ENCODE measurements at places on chromosomes 2 and 18.
A peak's percentile ranks its signal among the peaks of the same experiment; 100 is the strongest.

GRCh38 chr2:44744961-44745892 lies 196.3 kb upstream of the SIX3 start:
- no peak for DNase-seq

GRCh38 chr2:51424418-51424817 lies 392.5 kb upstream of the NRXN1 start:
- DNase-seq, result peak; percentile 36

GRCh38 chr18:62555135-62555534 lies 32.3 kb downstream of the ZCCHC2 start:
- peak; percentile 58 for DNase-seq

DNA sequence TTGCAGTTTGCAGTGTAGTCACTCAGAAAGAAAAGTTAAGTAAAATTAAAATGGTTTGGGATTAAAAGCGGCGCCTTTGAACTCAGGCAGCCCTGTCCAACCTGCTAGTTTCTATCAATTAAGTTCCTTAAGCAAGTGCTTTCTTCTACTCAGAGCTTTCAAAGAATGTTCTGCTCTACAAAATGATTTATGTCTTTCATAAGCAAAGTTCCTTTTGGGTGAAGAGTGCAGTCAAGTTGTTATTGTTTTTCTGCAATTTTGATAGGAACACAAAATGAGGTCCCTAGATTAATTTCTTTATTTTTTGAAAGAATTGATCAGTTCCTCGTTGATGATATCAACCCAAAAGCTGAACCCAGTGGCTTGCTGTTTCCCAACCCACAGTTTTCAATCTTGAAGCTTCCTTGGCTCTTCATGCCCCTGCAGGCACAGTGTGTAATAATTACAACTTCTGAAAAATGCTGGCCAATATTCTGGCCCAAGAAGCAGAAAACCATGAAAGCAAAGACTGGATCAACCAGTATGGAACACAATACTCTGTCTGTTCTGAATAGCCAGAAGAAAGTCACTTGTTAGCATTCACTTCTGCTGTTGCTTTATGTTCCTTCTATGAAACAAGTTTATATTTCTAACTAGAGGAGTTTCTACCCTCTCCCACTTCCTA lies 89.1 kb downstream of the TGIF1 start:
- DNase-seq, result no peak

DNA sequence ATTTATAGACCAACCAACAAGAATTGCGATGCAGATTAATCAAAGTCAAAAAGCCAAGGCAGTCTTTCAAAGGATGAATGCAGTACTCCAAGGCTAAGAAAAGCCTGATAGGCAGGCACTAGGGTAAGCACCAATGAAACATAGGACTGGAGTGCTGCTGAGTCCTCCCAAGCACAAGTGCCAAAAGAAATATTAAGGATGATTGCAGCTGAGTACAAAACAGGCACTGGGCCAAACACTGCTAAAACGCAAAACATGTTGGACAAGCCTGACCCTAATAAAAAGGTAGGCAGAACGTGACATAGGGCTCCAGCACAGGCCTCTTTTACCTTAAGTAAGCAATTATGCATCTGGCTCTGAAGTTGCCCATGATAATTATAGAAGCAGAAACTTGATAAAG lies 160.1 kb upstream of the LRP1B start:
- DNase-seq, result no peak

GRCh38 chr2:5561006-5561405 lies 131.2 kb upstream of the SOX11 start:
- peak; percentile 31 for DNase-seq

DNA sequence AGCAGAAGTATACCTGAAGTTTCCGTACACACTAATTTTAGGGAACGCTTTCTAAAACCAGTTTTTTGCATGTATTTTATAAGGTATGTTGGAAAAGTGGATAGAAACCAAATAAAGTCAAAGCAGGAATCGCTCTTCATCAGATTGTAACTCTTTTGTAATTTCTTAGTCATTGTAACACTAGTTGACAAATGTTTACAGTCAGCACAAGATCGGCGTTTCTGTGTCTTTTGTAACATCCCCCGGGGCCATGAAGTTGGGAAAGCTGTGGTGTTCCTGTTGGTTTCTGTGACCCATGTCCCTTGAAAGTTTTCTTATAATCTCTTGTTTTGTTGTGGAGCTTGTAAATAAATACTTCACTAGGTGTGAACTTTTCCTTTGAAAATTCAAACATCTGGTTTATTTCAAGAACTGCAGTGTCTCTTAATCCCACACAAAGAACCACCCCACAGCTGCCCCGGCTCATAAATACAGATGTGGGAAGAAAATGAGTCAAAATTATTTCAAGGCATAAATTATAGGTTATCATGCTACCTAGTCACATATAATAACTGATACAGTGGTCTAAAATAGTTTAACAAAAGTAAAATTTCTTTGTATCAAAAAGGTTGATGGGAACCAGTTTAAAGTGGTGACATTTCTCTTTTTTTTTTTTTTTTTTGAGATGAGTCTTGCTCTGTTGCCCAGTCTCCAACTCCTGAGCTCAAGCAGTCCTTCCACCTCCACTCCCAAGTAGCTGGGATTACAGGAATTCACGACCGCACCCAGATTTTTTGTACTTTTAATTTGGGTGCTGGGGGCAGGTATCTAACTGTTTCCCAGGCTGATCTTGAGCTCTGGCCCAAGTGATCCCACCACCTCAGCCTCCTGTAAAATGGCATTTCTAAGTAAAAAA lies 751 bp upstream of the NMI start:
- DNase-seq, result peak; percentile 8

Measured in DMS53 (cell line).